ENCODE measurements at places on chromosomes 6 and 20. TPM values are rescaled to one million over a fixed set of nuclear protein-coding genes. Genes with fewer than 3 reads are reported as not detected.

RBM24 gene
- total RNA-seq: 0.88 TPM

PTGIS gene
- 33.3 TPM for total RNA-seq

TFAP2C gene
- 71.7 TPM for total RNA-seq

BHLHE23 gene
- total RNA-seq: not detected

CD93 gene
- 0.05 TPM for total RNA-seq

DNA sequence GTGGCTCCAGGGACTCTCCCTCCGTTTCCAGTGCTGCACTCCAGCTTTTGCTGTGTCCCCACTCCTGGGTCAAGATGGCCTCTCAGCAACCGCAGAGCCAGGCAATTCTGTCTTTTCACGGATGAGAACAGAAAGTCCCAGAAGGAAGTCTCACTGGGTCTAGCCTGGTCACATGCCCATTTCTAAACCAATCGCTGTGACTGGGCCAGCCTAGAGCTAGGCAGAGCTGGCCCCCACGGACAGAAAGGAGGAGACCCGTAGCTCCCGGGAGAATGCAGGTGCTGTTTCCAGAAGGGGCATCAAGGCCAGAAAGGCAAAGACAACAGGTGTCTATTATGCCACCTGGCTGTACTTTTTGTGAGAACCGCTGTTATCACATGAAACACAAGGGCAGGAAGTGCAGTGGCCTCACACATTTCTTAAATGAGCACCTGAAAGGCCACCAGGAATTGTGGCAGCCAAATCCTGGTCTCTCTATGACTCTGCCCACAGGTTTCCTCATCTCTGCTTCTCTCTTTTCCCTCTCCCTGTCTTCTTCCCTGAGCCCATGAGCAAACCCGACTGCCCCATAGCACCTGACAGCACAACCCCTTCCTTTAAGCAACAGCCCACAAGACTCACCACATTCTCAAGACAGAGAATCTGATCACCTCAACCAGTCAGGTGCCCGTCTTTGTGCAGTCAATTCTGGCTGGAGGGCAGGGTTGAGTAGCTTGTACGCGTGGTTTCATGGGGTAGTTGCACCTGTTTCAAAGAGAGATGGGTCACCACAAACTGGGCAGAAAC lies 37.1 kb upstream of the B4GALT5 start:
- no peaks in the 10 kb centered on the region for H3K27me3 ChIP-seq
- H3K27ac ChIP-seq: no peak overlapping the region
- peaks cover 3% of the 10 kb centered on the region for H3K4me1 ChIP-seq
- no peak overlapping the region for H3K4me3 ChIP-seq
- H3K36me3 ChIP-seq: no peaks in the 10 kb centered on the region

DNA sequence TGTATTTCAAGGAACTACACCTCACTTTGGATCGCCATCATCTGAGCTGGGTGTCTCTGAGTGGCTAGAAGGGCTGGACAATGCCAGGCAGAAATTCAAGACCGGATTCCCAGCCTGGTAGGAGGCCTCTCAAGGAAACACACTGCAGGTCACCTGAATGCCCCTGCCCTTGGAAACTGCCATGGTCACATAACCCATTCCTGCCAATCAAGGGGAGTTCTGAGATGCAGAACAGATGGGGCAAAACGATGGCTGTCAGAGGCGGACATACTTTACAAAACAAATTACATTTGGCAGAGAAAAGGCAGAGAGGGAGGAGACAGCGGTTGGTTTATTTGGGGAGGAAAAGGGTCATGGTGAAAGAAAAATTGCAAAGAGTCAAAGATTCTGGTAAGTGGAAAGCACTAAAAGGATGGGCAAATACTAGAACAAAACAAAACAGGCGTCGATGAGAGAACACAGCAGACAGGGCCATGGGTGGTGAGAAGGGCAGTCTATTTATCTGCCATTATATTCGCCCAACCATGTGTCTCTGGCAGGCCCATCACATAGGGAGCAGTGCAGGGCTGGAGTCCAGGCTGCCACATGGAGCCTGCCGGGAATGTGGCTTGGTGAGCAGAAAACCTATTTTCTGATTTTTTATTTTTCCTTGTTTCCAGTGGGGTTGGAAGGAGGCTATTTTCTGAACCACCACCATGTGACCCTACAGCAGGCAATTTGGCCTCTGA lies 13.5 kb downstream of the BEND3 start:
- no peak for DNase-seq
- H3K4me1 ChIP-seq: peaks cover 27% of the 10 kb centered on the region
- H3K36me3 ChIP-seq: peaks cover 5% of the 10 kb centered on the region
- H3K4me3 ChIP-seq: no peak overlapping the region
- H3K27ac ChIP-seq: no peak overlapping the region
- no peaks in the 10 kb centered on the region for H3K27me3 ChIP-seq

DNA sequence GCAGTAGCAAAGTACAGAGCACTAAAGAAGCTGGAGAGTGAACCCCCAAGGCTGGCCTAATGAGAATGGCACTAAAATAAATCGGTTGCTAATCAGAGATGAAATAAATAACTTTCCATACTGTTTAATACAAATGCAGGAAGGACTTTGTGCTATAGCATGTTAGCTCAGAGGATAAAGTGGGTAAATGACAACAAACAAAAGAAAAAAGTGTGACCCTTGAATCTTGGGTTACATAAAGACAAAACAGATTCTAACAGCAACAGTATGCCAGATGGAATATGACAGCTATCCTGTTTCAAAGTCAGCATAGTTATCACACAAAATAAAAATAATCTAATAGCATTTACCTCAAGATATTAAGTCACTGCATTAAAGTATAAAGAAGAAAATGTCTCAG lies 622.7 kb downstream of the PHF3 start:
- no peaks in the 10 kb centered on the region for H3K36me3 ChIP-seq
- H3K27me3 ChIP-seq: no peaks in the 10 kb centered on the region
- no peak overlapping the region for H3K27ac ChIP-seq
- no peak overlapping the region for H3K4me3 ChIP-seq
- no peak for DNase-seq
- H3K4me1 ChIP-seq: no peaks in the 10 kb centered on the region

GRCh38 chr6:1200409-1201101 lies 111.3 kb upstream of the FOXQ1 start:
- no peak overlapping the region for H3K4me3 ChIP-seq
- H3K4me1 ChIP-seq: no peaks in the 10 kb centered on the region
- no peaks in the 10 kb centered on the region for H3K36me3 ChIP-seq
- no peak for DNase-seq

- H3K27ac ChIP-seq: no peak overlapping the region
- no peaks in the 10 kb centered on the region for H3K4me1 ChIP-seq
- H3K4me3 ChIP-seq: no peak overlapping the region
- no peak for DNase-seq
- H3K36me3 ChIP-seq: peaks cover 4% of the 10 kb centered on the region
Observed at GRCh38 chr6:26241033-26241895, 123.7 kb upstream of the BTN3A2 start.

DNA sequence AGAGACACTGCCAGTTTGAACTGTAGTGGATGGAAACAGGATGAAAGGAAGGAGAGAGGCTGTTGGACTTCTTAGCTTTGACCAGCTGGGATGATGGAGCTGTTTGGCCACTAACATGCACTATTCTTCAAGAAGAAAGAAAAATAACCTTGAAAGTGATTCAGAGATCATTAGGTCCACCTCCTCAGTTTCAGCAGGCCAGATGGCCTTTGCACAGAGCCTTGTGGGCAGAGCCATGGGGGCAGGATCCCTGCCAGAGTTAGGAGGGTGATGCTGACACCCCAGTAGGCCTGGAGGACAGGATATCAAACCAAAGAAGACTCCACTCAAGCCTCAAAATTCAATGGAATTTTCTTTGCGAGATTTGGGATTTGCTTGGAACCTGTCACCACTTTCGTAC lies 74.5 kb upstream of the TMEM181 start:
- H3K27me3 ChIP-seq: no peaks in the 10 kb centered on the region
- H3K4me3 ChIP-seq: no peak overlapping the region
- H3K4me1 ChIP-seq: no peaks in the 10 kb centered on the region
- H3K36me3 ChIP-seq: peaks cover 28% of the 10 kb centered on the region

GRCh38 chr6:119044255-119044654 lies 34.2 kb downstream of the FAM184A start:
- H3K27me3 ChIP-seq: no peaks in the 10 kb centered on the region
- no peak overlapping the region for H3K4me3 ChIP-seq
- H3K27ac ChIP-seq: no peak overlapping the region
- H3K36me3 ChIP-seq: no peaks in the 10 kb centered on the region
- DNase-seq: no peak

GRCh38 chr20:58392286-58392685 lies 3.3 kb downstream of the VAPB start:
- H3K27me3 ChIP-seq: no peaks in the 10 kb centered on the region
- no peak for DNase-seq
- peak overlapping the region; percentile 26 for H3K4me3 ChIP-seq
- H3K36me3 ChIP-seq: peaks cover 38% of the 10 kb centered on the region
- H3K4me1 ChIP-seq: peaks cover 54% of the 10 kb centered on the region

GRCh38 chr6:37748118-37748517 lies 50.4 kb upstream of the MDGA1 start:
- H3K27me3 ChIP-seq: peaks cover 14% of the 10 kb centered on the region
- no peaks in the 10 kb centered on the region for H3K36me3 ChIP-seq
- H3K4me1 ChIP-seq: no peaks in the 10 kb centered on the region
- DNase-seq: no peak
- H3K4me3 ChIP-seq: no peak overlapping the region
- no peak overlapping the region for H3K27ac ChIP-seq

- no peaks in the 10 kb centered on the region for H3K36me3 ChIP-seq
- no peak overlapping the region for H3K27ac ChIP-seq
- DNase-seq: no peak
Observed at GRCh38 chr20:22796469-22797077, 212.2 kb upstream of the FOXA2 start.

GRCh38 chr6:31727034-31727716 lies 1.9 kb downstream of the DDAH2 start:
- peaks cover 23% of the 10 kb centered on the region for H3K4me1 ChIP-seq
- peaks cover 33% of the 10 kb centered on the region for H3K36me3 ChIP-seq
- peak overlapping the region; percentile 77 for H3K4me3 ChIP-seq
- H3K27me3 ChIP-seq: no peaks in the 10 kb centered on the region
- DNase-seq: no peak
- peak overlapping the region; percentile 69 for H3K27ac ChIP-seq

DNA sequence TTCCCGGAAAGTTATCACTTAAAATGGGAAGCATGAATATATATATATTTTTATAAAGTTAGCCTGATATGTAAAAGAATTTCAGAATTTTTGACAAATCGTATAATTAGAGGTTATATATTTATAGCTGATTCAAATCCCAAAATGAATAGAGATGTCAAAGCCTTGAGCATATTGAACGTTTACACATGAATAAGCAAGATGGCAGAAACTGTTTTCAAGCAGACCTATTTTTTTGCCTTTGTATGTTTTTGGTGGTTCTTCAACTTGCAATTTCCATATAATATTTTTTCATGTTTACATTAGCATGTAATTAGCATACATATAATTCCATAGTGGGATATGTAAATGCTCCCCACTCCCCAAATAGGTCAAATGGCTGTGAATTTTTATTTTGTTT lies 189.9 kb downstream of the PRL start:
- no peaks in the 10 kb centered on the region for H3K27me3 ChIP-seq
- peaks cover 3% of the 10 kb centered on the region for H3K4me1 ChIP-seq
- no peak overlapping the region for H3K27ac ChIP-seq
- H3K4me3 ChIP-seq: no peak overlapping the region

DNA sequence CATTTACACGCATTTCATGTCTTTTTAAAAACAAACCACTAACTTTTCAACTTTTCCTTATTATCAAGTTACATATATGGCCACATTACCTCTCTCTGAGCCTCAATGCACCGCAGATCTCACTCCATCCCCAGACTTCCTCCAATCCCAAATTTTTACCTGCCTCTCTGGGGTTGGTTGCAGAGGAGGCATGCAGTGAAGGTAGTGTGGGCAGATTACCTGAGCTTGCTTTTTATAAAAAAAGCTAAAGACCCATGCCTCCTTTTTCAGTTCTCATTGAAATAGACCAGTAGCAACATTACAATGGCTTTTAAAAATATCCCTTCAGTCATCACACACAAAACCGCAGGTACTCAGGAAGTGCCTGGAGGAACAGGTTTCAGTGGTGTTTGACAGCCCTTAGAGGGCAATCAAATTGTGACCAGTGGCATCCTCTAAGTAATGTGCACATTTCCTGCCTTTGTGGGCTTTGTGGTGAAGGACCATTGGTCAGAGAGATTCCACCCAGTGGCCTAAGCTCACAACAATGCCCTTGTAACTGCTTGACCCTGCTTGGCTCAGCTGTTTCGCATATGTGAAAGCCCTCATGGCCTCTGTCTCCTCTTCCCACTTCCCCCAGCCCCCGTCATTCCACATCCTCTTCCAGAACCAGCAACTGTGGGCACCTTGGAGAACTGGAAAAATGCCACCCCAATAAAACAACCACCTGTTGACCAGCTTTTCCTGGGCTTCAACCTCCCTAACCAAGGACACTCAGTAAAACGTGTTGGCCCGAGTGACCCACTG lies 30.2 kb upstream of the IL17A start:
- DNase-seq: no peak
- no peaks in the 10 kb centered on the region for H3K36me3 ChIP-seq
- peak overlapping the region; percentile 47 for H3K27ac ChIP-seq
- no peaks in the 10 kb centered on the region for H3K27me3 ChIP-seq

GRCh38 chr20:58546416-58546711 lies 31.2 kb upstream of the APCDD1L start:
- H3K27me3 ChIP-seq: peaks cover 30% of the 10 kb centered on the region
- no peak overlapping the region for H3K4me3 ChIP-seq
- no peak overlapping the region for H3K27ac ChIP-seq
- H3K4me1 ChIP-seq: peaks cover 50% of the 10 kb centered on the region
- no peaks in the 10 kb centered on the region for H3K36me3 ChIP-seq
- DNase-seq: peak; percentile 6

GRCh38 chr6:149855741-149856140 lies 8.4 kb downstream of the LRP11 start:
- no peaks in the 10 kb centered on the region for H3K27me3 ChIP-seq
- peaks cover 31% of the 10 kb centered on the region for H3K4me1 ChIP-seq
- H3K4me3 ChIP-seq: peak overlapping the region; percentile 65

- DNase-seq: no peak
- no peaks in the 10 kb centered on the region for H3K36me3 ChIP-seq
- H3K27me3 ChIP-seq: no peaks in the 10 kb centered on the region
- H3K27ac ChIP-seq: no peak overlapping the region
- H3K4me1 ChIP-seq: no peaks in the 10 kb centered on the region
Observed at GRCh38 chr6:92339936-92340640, 1079.3 kb downstream of the EPHA7 start.

GRCh38 chr6:40953486-40953885 lies 85.5 kb downstream of the UNC5CL start:
- DNase-seq: no peak
- no peak overlapping the region for H3K27ac ChIP-seq
- H3K27me3 ChIP-seq: peaks cover 10% of the 10 kb centered on the region
- peaks cover 32% of the 10 kb centered on the region for H3K4me1 ChIP-seq
- no peaks in the 10 kb centered on the region for H3K36me3 ChIP-seq

DNA sequence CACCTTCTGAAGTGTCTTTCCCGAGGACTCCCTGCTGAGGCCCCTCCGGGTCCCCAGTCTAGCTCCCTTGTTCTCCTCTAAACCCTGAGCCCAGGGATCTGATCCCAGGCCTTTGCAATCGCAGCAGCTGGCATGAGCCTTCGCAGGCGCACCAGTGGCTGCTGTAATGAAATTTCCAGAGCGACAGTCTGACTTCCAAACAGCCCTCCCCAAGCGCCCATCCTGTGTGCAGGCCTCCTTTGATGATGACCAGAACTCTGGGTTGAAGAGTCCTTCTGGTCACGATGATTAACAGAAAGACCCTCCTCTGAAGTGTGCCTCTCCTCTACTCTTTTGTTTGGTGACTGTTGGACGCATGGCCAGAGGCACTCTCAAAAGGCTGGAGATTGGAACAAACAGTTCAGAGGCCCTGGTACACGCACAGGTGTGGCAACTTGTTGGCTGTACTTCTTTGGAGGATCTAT lies 89.1 kb upstream of the MPC1 start:
- H3K4me1 ChIP-seq: peaks cover 12% of the 10 kb centered on the region
- H3K36me3 ChIP-seq: peaks cover 7% of the 10 kb centered on the region
- DNase-seq: peak; percentile 55
- H3K4me3 ChIP-seq: no peak overlapping the region
